ENCODE measurements at places on chromosomes 7 and 10.

DNA sequence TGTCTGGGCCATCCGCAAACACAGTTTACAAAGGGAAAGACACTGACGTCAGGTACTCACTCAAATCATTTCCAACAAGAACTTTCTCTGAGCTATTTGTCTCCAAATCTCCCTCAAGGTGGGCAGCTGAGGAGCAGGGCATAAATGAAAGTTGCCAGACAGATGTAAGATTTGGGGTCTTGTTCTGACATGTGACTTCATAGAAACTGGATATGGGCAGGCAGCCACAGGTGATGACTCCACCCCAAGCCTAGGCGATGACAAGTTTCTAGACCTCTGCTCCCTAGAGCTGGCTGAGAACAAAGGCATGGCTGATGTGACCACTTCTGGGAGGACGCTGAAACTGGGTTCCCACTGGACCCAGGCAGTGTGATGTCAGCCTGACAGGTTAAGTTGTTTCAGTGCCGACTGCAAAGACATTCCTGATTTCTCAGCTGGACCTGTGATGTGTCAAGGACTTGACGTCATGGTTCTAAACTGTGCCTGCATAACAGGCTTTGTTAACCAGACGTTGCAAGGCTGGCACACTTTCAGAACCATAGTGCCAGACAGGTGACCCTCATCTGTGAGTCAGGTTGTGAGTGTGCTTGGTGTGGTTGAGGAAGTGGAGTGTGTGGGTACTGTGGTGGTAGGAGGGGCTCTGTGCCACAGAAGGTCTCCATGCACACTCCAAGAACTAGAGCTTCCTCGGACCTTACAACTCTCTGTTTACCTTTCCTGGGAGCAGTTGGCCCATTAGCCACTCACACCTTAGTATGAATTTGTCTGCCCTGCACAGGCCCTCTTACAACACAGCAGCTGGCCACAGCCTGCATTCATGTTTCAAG is 39.9 kb upstream of the EBF3 start:
- DNase-seq = no peak

- peak; percentile 59 for DNase-seq
Observed at GRCh38 chr7:67821116-67821515, 824.5 kb downstream of the TYW1 start.

GRCh38 chr7:8778459-8778858 is 345.1 kb downstream of the NXPH1 start:
- no peak for DNase-seq

DNA sequence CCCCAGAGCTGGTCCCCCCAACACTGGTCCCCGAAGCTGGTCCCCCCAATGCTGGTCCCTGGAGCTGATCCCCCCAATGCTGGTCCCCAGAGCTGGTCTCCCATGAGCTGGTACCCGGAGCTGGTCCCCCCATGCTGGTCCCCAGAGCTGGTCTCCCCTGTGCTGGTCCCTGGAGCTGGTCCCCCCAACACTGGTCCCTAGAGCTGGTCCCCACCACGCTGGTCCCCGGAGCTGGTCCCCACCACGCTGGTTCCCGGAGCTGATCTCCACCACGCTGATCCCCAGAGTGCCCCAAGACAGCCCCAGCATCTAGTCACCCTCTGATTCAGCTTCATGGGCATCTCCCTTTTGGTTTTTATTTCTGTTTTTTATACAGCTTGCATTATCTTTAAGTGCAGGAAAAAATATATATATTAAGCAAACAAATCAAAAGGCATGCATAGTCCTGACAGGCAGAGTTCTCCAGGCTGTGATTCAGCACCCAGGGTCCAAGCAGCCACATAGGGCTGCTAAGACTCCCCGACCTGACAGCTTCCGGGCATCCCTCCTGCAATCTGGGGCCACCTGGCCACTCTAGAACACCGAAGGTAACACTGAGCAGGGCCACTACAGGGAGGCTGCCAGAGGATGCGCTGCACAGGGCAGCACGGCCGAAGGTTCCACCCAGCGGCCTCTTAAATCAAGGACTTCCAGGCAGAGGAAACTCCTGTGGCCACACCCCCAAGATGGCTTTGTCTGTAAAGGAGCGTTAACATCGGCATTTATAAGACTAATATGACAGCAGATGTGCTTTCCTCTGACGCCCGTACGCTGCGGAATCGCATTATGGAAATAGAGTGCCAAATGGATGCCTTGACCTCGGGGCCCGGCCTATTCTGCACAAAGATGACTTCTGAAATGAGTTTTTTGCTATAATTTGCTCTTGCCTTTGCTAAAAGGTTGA is 215.0 kb downstream of the PTPRN2 start:
- no peak for DNase-seq
